ENCODE measurements at places on chromosomes 12 and 14.

- no peak for DNase-seq
These were observed 41.3 kb upstream of the BCL7A start for GRCh38 chr12:121980191-121980891.

GRCh38 chr14:85856430-85856829 is 326.5 kb downstream of the FLRT2 start:
- DNase-seq: no peak

- DNase-seq: no peak
These were observed 5.5 kb upstream of the CCDC85C start for GRCh38 chr14:99609245-99610170.

DNA sequence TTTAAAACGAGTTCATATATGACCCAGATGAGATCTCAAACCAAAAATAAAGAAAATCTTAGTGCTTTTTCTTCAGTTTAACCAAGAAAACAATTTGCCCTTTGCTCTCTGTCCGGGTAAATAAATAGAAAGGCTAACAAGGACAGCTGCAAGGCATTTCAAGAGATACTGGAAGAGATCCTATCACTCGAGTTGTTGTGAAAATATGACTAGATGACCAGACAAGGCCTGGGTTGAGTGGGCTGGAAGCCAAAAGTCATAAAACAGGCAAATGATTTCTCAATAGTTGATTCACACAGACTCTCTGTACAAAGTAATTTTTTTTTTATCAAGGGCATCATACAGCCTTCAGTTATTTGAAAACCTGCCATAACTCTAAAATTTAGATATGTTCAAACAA is 55.9 kb upstream of the AVPR1A start:
- DNase-seq: no peak

Measured in left cardiac atrium (tissue), 4 donors.